Frontal cortex (tissue), 4 donors: ENCODE measurements at places on chromosomes 2 and 18.

DNA sequence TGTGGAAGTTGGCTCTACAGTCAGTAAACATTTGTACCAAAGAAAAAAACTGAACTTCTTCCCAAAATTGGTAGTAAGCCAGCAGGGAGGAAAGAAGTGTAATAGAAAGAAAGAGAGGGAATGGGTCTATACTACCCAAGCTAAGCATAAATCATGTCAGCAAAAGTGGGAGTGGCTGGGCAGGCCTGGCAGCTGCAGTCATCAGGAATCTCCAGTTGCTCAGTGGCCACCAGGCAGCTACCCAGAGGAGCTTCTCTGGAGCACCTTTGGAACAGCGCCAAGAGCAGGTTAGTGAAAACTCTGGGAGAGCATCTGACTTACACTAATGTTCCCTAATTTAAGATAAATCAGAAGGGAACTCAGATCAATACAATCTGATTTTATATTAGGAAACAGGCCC lies 14.3 kb downstream of the FRZB start:
- DNase-seq = no peak

DNA sequence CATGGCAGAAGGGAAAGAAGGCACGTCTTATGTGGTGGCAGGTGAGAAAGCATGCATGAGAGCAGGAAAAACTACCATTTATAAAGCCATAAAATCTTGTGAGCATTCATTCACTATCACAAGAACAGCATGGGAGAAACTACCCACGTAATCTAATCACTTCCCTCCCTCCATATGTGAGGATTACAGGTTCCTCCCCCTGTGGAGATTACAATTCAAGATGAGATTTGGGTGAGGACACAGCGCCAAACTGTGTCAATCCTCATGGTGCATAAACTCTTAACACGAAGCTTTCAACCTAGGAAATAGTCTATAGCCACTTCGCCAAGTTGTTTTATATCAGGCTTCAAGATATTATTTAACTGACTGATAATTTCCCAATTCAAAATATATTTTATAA lies 595.5 kb downstream of the FBXO15 start:
- no peak for DNase-seq

GRCh38 chr2:54936766-54937165 lies 113.5 kb downstream of the RTN4 start:
- DNase-seq = no peak

DNA sequence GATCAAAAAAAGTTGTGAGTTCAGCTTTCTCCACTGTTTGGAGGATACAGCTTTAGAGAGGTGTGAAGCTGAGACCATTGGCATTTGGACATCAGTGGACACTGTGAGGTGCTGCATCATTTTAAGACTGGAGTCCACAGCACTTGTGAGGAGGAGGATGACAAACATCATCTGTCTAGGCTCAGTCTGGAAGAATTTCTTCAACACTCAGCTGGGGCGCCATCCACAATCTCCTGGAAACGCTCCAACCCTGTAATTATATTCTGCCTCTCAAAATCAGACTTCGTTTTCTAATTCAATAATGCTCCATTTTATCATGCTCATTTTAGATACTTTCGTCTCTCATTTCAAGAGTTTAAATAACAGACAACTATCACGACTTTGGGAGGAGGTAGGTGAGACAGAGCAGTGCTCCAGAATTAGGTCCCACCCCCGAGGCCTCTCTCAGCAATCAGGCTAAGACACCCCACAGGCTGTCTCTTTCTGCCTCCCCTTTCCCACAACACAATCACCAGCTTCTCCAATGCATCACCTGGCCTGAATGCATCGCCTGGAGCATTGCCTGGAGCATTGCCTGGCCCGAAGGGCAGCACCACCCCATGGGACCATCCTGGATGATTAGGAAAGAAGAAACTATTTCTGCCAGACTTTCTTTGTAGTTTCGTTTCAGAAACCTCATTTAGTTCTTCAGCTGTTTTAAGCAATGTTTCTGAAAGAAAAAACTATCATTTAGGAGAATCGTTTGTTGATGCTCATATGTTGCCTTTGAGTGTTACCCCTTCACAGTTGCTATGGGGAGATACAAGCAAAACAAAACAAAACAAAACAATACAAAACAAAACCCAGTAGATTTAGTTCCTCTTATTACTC lies 37.0 kb upstream of the DPP10 start:
- no peak for DNase-seq

- no peak for DNase-seq
These were observed 203.8 kb downstream of the TNS1 start for GRCh38 chr2:217798743-217799562.

DNA sequence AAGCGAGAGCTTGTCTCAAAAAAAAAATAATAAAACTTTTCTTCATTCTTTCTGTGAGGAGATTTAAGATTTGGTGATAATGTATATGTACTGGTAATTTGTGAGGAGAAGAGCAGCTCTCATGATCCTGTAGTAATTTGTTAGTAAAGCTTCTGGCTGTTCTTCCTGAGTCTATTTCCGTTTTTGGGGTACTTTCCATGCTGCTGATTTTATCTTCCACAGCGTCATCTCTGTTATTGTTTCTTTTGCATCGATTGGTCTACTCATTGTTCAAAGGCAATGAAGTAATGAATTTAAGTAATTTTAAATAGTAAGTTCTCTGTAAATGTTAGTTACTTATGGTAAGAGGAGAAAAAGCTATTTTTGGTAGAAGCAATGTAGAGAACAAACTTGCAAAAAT lies 12.0 kb downstream of the NDUFAF7 start:
- DNase-seq = no peak

DNA sequence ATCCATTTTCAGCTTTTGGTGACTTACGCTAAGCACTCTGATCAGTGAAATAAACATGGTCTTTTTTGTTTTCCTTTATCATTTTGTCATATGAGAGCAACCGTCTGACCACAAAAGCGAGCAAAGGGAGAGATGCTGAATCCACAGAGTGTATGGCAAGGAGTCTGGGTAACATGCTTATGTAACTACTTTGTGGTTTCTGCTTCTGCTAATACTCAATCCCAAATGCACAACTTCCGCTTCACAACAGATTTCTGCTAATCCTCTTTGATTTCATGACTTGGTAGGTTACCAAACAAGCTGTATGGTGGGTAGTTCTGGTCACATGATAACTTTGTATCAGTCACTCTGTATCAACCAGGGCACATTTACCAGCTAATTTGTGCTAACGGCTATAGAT lies 908.4 kb upstream of the CRIM1 start:
- no peak for DNase-seq

DNA sequence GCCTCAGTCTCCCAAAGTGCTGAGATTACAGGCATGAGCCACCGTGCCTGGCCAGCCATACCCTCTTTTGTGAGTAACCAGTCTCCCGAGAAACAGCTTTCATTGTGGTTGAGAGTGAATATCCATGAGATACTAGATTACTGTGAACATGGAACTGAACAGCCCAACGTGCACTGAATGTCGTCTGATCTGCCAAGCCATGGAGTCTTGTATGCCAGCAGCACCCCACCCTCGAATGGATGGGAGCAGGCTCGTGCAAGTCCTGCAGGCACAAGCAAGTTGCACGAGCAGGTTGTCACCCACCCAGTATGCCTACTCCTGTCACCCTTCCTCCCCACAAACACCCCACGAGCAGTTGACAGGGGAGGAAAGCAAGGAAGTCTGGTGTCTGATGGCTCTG lies 36.5 kb upstream of the TFCP2L1 start:
- no peak for DNase-seq

DNA sequence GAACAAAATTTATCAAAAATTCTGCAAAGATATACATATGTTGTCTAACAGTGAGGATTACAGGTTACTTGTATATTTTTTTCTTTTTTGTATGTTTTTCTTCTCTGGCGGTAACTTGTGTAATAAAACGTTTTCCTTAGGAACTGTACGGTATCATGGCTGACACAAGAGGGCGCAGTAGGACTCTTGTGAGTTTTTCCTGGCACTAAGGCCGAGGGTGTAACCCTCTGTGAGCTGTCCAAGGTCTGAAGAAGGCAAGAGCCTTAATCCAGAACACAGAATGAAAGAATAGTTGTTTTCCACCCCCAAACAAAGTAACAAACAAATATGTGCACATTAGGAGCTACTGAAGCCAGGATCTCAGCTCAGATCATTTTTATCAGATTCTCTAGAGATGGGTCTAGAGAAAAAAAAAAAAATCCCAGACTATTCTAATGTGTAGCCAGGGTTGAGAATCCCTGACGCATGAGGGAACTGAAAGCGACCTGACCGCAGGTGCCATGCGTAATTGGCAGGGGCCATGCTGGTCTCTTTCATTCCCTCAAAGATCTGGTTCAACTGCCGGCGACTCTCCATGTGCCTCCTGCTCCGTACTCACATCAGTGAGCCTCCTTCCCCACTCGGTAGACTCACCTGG lies 27.0 kb downstream of the TMEM200C start:
- DNase-seq = no peak

GRCh38 chr2:129606496-129607270 lies 372.8 kb upstream of the RAB6C start:
- DNase-seq = no peak

DNA sequence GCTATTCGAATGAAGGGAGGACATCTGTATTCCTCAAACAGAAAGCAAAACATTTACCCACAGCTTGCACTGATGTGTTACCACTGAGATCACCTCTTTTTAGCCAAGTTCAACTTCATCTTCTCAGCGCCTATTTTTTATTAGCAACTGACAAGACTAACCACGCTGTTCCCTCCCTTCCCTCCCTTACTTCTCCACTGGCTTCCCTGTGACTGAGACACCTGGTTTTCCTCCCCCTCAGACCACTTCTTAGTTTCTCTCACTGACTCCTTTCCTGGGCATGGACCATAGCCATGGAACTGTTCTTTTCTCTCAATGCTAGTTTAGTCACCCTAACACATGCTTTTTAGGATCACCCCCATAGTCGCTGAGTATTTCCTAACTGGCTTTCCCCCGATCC lies 3.3 kb downstream of the L3MBTL4 start:
- no peak for DNase-seq

DNA sequence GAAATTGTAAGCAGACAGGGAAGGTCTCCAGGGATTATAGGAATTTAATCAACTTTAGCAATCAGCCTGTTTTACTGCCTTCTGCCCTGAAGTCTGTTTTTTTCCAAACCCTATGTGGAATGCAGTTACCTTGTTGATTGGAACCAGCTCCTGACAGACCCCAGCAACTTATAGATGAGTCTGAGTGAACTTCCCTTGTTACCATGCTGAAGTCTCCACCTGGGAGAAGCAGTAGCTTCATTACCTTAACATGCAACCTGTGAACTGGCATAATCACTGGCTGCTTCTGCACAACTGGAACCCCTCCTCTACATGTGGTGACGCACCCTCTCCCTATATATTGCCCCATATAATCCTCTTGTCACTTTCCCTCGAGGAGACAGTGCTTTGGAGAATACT lies 226.3 kb upstream of the SPOPL start:
- DNase-seq = no peak

DNA sequence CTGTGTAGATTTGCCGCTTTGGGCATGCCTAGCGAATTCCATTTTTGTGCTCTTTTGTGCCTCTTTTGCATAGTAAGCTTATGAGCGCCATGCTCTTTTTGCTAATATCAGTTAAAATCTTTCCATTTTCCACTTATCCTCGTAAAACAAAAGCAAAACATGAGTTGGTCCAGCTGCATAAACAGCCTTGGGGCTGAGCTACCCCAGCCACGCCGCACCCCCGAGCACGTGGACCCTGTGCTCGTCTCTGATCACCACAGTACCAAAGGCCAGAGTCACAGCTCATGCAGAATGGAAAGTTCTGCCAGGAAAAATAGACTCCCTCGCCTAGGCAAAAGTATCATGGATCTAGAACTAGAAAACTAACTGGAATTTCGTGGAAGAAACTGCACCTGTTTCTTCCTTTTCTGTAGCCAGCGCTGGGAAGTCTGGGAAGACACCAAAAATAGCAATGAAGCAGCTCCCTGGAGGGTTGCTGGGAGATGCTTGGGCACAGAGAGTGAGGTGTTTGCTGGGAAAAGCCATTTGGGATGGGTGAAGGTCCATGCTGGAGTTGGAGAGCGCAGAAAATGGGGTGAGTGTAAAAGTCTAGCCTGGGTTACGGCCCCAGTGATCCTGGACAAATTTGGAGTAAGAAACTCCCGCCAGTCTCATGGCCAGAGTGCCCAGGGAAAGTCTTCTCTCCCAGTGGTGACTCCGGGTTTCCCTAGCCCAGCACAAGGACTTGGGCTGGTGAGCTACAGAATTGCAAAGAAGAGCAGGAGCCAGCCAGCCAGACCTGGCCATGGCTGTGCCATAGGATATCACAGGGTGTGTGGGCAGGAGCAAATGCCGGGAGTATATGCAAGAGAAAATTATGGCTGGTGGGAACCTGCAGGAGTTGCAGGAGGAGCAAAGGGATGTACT lies 218.4 kb downstream of the GBX2 start:
- no peak for DNase-seq

DNA sequence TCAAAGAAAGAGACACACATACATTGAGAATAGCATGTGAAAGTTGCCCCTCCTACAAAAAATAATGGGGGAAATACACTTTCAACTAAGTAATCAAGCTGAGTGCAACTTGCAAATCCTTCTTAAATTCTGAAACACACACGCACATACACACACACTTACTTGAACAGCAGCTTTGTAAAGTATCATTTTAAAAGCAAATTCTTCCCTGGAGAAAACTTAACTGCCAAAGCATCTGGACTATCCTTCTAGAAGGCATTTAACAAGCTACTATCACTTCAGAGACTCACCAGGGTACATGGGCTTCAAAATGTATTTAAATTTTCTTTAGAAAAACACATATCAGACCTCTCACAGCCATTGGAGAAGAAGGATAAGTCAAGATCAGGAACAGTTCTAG lies 15.3 kb downstream of the GAREM1 start:
- no peak for DNase-seq
